ENCODE measurements at places on chromosomes 16 and 17.

- no peak for DNase-seq
Measured at GRCh38 chr17:67993998-67994361, 2.3 kb downstream of the C17orf58 start.

DNA sequence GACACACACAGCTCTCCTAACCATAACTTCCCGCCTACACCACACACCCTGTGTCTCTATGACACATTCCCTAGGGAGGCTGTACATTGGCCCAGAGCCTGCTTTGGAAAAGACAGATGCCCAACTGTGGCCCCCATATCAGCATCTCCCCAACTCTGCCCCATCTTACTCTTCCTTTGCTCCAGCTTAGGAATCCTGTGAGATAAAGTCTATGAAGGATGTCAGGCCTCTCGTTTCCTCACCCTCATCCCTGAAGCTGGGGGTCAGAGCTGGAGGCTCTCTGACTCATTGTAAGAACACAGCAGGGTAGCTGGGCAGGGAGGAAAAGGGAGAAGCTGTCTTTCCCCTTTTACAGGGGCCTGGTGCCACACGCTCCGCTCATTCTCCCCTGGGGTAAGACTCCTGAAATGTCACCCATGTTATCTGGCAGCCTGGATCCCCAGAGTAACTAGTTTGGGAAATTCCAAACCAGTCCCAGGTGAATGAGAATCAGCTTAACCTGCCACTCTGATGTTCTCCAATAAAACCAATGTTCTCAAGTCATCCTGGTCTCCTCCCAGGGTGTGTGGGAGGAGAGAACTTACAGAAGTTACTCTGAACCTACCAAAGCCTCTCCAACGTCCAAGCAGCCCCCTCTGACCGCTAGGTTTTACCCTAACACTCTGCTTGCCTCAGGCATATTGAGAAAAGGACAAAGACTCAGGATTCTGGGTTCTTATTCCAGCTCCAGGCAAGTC lies 2.8 kb downstream of the RAPGEFL1 start:
- DNase-seq, result no peak

GRCh38 chr16:67766291-67766690 lies 40.1 kb downstream of the RANBP10 start:
- DNase-seq, result no peak

GRCh38 chr16:72367851-72368250 lies 195.9 kb upstream of the PMFBP1 start:
- no peak for DNase-seq

GRCh38 chr16:1997494-1998359 lies 8.0 kb downstream of the SYNGR3 start:
- no peak for DNase-seq

DNA sequence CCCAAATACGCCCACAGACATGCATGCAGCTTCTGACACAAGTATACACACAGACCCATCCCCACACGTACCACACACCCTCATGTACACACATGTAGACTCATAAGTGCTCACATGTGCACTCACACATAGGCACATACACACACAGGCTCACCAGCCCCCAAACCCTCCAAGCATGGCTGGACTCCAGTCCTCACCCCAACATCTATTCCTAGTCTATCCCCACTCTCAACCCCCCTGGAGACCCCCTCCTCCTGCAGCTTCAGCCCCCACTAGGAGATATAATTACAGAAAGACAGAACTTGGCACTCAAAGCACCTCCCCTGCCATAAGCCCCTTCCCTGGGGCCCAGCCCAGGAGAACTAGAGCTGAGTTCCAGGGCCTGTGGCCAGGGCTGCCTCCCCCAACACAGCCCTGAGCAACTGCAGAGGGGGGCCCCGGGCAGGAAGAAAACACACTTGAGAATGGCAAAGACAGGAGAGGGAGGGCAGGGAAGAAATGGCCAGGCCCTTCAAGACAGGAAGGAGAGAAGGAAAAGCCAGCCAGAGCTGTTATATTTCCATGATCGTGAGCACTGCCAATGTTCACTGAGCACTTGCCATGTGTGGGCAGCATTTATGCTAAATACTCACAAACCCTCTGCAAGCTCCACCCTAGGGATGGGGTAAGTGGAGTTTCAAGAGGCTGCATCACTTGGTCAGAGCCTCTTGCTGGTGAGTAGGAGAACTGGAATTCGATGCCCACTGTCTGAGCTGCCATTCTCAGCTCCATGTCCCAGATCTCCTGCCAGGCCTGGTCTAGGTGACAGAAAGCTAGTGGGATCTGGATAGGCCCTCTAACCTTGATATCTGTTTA lies 224.5 kb downstream of the ZNF423 start:
- no peak for DNase-seq

- DNase-seq, result no peak
Measured at GRCh38 chr16:89864527-89864820, 8.9 kb upstream of the TCF25 start.

- DNase-seq, result no peak
Measured at GRCh38 chr16:57175896-57176295, 9.9 kb downstream of the PSME3IP1 start.

- peak; percentile 17 for DNase-seq
Measured at GRCh38 chr17:48023400-48024148, 14.0 kb downstream of the COPZ2 start.

GRCh38 chr16:87411375-87412271 lies 19.5 kb downstream of the MAP1LC3B start:
- no peak for DNase-seq

DNA sequence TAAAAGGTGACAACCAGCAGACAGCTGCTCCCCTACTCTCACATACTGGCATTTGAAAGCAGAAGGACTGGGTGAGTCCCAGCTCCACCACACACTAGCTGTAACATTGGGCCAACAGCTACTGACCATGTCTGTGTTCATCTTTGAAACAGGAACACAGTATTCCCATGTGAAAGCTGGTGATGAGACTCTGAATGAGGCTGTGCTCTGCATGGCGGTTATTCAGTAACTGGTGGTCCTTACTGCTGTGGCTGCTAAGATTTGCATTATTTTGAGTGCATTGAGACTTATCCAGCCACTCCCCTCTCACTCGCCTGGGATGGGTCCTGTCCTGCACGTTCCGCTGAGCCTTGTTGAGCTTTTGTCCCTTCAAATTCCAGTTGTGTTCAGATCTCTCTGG lies 342.9 kb downstream of the FOXL1 start:
- DNase-seq, result no peak

- no peak for DNase-seq
Measured at GRCh38 chr16:70605283-70605657, 41.1 kb upstream of the IL34 start.

DNA sequence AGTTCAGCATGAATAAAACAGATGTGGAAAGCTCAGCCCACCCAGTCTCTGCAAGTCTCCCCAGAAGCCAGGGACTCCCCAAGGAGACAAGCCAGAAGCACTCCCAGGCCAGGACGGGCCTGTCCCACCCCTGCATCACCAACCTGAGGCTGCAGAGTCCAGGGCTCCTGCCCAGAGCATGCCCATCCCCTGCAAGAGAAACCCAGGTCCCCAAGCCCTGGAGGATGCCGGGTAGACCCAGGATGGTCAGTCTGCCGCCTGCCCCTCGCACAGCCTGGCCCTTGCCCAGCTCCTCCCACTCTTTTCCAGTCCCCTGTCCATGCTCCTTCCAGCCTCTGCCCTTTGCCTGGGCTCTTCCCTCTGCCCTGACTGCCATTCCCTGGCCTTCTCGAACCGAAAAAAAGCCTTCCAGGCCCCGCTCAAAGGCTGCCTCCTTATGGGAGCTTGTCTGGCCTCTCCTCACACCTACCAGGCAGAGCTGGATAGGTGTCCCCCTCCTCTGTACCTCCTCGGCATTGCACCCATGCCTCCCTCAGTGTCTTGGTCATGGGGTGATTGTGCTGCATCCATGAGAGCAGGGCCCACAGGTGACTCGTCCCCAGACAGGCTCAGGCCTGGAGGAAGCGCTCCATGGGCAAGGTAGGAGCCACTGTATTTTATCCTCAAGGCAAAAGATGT lies 44.8 kb downstream of the BEAN1 start:
- no peak for DNase-seq

DNA sequence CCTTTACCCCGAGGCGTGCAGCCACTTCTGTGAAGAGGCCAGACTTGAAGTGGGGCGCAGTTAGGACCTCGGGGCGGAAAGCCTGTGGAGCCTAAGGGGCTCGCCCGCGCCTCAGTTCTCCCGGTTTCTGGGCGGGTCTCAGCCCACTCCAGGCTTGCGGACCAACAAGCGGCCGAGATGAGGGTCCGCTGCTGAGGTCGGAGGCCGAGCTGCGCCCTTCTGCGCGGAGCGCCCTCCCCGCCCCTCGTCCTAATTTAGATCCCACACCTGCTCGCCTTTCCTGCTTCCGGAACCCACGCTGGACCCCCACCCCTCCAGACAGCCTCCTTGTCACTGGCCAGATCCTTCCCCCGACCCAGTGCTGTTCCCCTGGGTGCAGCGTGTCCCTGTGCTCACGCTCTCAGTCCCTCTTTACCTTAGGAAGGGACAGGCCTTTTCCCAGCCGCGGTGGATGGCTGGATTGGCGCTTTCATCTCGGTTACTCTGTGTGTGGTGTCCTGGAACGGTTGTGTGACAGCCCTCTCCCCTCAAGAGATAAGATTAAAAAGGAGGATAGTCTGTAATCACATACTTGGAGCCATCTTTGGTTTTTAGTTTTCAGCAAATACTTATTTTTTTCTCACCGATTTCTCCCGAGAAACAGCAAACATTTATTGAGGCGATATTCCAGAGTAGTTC lies 933 bp upstream of the ATXN7L3 start:
- no peak for DNase-seq

DNA sequence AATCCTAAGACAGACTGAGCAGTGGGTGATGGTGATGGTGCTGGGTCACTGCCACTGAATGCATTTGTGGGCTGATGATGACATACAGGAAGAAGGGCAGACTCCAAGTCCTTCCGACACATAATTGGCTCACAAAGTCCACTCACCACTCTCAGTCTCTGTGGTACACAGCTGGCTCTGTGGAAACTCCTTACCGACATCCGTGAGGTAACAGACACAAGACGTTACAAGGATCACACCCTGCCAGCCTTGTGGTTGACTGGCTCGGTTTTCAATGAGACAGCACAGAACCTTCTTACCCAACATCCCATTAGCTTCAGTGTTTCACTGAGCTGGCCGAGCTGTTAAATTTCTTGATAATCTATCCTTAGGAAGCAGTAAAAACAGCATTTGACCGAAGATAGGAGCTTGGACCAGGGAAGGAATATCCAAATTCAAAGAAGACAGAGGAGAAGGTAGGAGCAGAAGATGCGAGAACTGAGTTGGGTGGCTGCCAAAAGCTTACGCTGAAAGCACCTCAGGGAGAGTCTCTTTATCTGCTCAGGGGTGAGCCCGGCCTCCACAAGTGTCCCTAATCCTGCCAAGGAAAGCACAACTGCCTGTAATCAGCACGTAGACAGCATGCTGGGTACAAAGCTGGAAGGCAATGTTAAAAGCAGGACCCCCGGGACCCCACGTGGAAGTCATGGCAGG lies 5.5 kb upstream of the MXRA7 start:
- DNase-seq, result no peak

- DNase-seq, result no peak
Measured at GRCh38 chr17:62761884-62762283, 46.2 kb downstream of the MARCHF10 start.
